Lung (tissue), 17 donors: ENCODE measurements at places on chromosomes 3 and 15. TPM values are rescaled to one million over a fixed set of nuclear protein-coding genes. Genes with fewer than 3 reads are reported as not detected.

- no peak for DNase-seq
Measured at GRCh38 chr3:160473978-160474377, 24.4 kb upstream of the TRIM59 start.

- DNase-seq: no peak
Measured at GRCh38 chr3:179513862-179514261, 48.9 kb upstream of the ACTL6A start.

GRCh38 chr15:45586125-45586524 is 1.1 kb upstream of the BLOC1S6 start:
- no peak for DNase-seq

Gene LMAN1L
- total RNA-seq: 0.31 TPM
